ENCODE measurements at places on chromosomes 11 and 22.

GRCh38 chr11:61133956-61134662 is 27.1 kb downstream of the VPS37C start:
- DNase-seq = no peak

GRCh38 chr22:23054531-23055257 is 15.6 kb upstream of the GNAZ start:
- no peak for DNase-seq

DNA sequence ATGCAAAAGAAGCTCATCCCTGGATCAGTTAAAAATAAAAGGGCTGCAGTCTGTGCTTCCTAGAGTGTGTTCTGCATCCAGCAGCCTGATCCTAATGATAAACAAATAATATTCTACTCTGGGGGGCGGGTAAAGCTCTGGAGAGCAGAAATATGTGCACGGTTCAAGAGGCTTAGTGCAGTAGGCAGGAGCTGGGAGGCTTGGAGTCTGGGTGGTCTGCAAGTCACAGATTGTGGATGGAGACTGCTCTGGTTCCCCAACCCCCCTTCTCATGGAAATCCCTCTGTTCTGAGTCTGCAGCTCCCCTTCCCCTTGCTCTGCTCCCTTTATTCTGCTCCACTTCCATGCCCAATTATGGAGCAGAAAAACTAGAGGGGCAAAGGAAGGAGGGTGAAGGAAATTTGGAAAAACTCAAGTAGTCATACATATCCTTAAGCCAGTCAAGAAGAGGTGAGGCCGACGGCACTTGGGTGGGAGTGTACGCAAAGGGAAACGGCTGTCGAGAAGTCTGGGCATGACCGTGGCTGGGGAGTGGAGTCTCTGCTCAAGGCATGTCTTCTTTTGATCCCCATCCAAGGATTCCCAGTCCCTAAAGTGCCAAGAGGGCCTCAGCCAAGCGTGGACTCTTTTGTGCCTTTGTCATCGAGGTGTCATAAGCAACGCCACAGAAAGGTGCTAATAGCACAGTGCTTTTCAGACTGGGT is 16.3 kb upstream of the CLMP start:
- DNase-seq = no peak

GRCh38 chr11:86637988-86638387 is 34.4 kb downstream of the ME3 start:
- DNase-seq = no peak

GRCh38 chr11:5232176-5232575 is 2.1 kb downstream of the HBD start:
- no peak for DNase-seq

DNA sequence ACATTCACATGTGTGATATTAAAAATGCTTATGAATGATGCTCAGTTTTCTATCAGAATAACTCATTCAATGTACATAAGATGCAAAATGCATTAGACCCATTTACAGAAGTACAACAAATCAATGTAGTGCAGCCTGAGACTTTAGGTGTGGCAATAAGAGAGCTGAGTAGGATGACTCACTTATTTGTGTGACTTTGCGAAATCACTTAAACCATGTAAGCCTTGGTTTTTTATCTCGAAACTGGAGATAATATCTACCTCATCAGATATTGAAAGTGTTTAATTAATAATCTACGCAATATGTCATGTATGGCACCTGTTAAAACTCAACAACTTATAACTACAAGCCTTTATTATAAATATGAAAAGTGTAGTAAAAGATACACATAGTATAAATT is 105.7 kb upstream of the LUZP2 start:
- no peak for DNase-seq

DNA sequence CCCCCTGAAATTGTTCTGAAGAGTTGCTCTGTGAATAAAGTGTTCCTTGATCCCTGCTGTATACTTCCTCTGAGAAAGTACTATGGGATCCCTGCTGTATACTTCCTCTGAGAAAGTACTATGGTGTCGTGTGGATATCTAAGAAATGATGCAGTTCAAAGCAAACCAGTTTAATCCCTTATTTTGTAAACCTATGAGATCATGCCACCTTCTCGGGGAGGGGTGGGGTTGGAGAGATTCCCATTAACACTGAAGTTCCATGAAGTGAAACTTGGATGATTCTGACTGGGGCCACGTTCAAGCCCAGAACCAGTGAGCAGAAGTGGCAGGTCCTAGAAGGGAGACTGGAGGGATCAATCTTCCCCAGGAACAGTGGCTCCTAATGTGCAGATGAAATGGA is 13.0 kb upstream of the TP53AIP1 start:
- DNase-seq = no peak

GRCh38 chr11:47606731-47607130 is 12.5 kb upstream of the C1QTNF4 start:
- DNase-seq = no peak

- no peak for DNase-seq
Measured at GRCh38 chr11:84594602-84595001, 1032.5 kb downstream of the DLG2 start.

- no peak for DNase-seq
Measured at GRCh38 chr11:128956401-128957201, 13.9 kb upstream of the TP53AIP1 start.

DNA sequence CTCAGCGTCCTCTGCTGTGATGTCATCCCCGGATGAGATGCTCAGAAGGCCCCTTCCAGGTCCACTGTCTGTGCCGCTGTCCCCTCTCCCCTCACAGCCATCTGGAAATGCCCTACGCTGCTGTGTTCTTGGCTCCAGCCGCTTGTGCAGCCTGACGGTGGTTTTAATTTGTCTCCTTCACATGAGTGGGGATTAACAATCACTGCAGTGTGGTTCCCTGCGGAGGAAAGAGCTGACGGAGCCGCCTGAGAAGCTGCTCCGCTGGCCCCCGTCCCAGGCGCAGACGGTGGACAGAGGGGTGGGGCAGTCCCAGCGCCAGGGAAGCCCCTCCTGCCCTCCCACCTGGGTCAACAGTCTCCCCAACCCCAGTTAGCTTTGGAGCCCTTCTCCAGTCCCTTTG is 67.5 kb upstream of the PHF21B start:
- DNase-seq = no peak

- no peak for DNase-seq
Measured at GRCh38 chr22:22588485-22589164, 29.6 kb upstream of the PRAME start.

GRCh38 chr11:128691802-128692752 is 1.8 kb upstream of the FLI1 start:
- no peak for DNase-seq

DNA sequence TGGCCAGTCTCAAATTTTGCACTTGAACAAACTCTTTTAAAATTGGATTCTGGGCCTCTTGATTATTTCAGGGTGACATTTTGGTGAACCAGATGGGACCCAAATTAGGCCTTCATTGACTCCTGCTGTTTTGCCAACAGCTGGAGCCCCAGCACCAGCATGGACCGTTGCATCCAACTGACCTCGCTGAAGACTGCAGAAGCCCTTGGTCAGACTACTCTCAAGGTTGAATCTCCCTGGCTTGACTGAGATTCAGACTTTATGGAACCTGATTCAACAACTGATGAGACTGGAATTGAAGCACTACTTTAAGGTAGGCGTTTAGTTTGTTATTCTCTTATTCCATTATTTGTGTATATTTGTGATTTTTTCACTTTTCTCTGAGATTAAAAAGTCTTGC is 41.7 kb downstream of the NARS2 start:
- no peak for DNase-seq

DNA sequence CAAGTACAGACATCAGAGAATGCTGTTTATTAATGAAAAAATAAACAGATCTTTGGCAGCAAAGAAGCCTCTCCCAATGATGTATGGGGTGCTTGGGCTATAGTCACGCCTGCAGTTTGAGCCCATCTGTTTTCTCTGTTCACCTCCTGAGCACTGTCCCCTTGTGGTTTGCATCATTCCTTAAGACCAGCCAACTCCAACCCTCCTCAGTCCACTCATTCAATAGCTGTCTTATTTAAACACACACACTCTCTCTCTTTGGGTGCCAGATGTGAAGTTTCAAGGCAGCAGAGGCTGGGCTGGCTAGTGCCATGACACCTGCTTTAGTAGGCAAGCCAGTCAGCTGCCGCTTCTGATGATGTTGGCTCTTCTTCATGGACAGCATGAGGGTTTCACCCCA is 58.1 kb downstream of the POLD3 start:
- no peak for DNase-seq

DNA sequence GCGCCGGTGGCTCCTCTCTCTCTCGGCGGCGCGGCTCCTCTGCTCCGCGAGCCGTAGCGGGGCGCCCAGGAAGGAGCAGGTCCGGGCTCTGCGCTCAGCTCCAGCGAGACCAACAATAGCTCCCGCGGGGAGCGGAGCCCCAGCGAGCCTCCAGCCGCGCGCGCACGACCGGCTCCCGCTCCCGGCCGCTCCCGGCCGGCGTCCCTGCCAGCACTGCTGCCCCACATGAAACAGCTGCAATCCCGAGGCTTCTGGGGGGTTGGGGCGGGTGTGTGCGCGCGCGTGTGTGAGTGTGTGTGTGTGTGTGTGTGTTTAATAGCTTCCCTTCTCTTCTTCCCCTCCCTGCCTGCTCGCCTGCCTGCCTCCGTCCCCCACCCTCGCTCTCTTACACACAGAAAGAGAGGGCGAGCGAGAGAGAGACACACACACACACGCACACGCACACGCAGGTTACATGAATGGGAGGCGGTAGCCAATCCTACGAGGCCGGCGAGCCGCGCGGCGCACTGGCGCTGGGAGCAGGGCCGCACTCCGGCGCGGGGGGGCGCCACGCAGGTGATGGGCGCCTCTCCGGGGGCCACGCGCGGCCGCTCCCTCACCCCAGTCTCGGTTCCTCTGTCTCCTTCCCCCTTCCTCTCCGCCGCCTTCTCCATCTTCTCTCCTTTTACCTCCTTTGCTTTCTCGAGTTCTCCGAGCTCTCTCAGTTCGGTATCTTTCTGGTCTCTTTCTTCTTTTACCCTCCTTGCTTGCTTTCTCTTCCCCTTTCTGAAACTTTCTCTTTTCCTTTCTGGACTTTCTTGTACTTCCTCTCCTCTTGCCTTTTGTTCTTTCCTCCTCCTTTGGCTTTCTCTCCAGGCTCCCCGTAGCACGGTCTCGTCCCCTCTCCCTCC is at the start of gene TENM4:
Gene TENM4, minus strand, starts transcription at position 460 of the 890 bp plus-strand sequence. CDS start 371,086 bp downstream, outside the sequence.
- no peak for DNase-seq

GRCh38 chr11:78350646-78351165 is 66.9 kb downstream of the GAB2 start:
- no peak for DNase-seq

- no peak for DNase-seq
Measured at GRCh38 chr22:43334378-43334777, 8.8 kb downstream of the SCUBE1 start.

DNA sequence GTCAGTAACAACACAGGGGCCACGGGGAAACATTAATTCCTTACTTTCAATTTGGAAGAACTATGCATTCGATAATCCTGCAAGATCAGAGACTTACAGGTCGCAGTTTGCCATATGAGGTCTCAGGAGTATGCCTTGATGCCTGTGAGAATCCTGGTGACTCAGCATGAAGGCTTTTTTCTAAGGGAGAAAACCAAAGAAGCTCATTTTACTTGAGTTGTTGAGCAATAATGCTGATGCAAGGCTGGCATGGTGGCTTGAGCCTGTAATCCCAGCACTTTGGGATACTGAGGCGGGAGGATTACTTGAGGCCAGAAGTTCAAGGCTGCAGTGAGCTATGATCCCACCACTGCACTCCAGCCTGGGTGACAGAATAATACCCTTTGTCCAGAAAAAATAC is 26.6 kb downstream of the ATG16L2 start:
- no peak for DNase-seq

DNA sequence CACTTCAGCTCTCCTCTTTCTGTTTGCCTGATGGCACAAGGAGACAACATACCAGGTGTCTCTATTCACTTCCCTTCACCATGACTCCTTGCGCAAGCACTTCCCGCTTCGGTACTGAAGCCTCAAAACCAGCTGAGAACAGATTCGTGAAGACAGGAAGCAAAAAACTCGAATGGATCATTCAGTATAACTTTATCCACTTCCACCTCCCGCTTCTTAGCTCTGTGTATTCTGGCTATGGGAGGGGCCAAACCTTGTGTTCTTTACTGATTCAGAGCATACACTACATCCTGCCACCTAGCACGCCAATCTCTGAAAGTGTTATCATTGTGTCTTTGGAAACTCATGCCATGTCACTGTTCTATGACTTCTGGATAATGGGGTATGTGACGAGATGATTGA is 62.2 kb upstream of the ADA2 start:
- DNase-seq = no peak

DNA sequence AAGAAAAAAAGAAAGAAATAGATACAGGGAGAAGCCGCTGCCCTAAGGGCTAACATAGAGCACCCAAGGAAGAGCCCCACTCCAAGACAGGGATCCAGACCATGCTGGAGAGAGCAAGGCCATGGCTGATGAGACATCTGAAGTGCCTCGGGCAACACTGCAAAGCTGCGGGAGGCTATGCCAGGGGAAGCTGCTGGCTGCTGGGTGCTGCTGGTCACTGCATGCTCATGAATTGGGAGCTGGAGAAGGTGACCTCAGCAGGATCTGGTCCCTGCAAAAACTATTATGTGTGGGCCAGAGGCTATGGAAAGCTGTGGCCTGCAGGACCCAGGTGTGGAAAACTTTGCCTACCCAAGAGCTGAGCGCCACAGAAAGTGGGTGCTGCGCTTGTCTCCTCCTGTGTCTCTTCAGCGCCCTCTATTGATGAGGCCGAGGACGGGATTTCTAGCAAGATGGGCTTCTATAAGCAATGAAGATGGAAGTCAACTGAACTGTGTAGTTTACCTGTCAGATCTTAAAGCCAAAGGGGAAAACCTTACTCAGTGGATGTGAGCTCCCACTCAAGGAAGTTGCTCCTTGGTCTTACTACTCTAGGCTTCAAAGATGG is 17.3 kb upstream of the SLC29A2 start:
- DNase-seq = peak; percentile 24

- DNase-seq = no peak
Measured at GRCh38 chr22:45805413-45805812, 133.8 kb downstream of the ATXN10 start.

GRCh38 chr11:78347956-78348355 is 69.7 kb downstream of the GAB2 start:
- DNase-seq = no peak

DNA sequence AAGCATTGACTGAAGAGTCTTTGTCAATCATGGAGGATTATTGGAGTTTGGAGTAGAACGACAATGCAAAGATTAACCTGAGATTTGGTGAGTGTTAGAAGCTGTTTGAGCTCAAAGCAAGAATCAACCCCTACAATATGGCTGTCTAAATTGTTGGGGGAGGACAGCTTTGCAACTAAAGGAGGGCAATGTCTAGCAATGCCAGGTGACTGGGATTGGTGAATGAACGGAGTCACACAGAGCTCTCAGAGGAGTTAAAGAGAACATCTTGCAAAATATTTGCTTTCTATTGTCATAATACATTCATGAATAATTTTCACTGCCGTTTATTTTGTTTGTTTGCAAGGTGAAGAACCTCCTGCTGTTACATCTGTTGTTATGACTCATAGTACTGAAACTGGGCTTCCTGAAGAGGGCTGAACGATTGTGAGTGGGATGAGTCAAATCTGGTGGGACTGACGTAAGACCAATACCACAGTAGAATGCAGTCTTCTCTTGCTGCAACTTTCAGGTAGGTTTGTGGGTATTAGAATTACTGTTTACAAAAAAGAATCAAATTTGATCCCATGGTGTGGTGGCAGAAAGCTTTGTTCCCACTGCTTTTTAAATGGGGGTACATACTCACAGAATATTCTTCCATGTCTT is 281.9 kb downstream of the CADM1 start:
- DNase-seq = no peak

Measured in activated CD8-positive, alpha-beta memory T cell treated with anti-CD3 and anti-CD28 coated beads for 1 hour (primary cell).